Stimulated activated CD4-positive, alpha-beta T cell treated with anti-CD3 and anti-CD28 coated beads, Interleukin-12 subunit alpha, Interleukin-12 subunit beta, amount 100 ng/mL, for 48 hours (primary cell): ENCODE measurements at places on chromosomes 6 and 20.

DNA sequence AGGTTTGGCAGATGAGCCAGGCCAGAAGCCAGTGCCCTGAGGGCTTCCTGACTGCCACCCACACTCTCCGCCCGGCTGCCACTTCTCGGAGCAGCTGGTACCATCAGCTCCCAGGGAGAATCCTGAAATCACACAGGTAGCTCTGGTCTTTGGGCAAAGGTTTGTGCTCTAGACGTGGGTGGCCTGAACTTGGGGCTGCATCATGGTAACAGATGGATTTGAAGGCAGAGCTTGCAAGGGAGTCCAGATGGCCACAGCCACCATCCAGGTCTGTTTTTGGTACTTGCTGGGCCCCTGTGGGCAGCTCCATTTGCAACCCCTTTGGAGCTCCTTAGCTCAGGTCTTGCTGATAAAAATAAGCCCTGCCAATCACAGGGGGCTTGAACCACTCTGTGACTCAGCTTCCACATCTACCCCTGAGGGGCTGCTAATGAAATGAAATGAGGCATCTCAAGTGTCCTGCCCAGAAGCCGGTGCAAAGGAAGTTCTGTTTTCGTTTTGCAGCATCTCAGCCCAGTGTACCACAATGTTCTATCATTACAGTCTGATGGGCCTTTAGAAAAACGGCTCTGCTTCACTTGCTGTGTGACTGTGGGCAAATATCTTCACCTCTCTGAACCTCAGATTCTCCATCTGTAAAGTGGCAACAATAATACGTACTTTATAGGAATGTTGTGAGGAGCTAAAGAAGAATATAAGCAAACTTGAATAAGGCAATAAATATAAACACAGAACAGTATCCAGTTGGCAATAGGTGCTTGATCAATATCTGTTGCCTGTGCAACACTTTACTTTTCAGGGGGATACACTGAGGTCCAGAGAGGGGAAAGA is 25.1 kb upstream of the CDH22 start:
- no peak for DNase-seq

GRCh38 chr6:20158676-20159075 is 53.6 kb downstream of the MBOAT1 start:
- DNase-seq, result no peak

DNA sequence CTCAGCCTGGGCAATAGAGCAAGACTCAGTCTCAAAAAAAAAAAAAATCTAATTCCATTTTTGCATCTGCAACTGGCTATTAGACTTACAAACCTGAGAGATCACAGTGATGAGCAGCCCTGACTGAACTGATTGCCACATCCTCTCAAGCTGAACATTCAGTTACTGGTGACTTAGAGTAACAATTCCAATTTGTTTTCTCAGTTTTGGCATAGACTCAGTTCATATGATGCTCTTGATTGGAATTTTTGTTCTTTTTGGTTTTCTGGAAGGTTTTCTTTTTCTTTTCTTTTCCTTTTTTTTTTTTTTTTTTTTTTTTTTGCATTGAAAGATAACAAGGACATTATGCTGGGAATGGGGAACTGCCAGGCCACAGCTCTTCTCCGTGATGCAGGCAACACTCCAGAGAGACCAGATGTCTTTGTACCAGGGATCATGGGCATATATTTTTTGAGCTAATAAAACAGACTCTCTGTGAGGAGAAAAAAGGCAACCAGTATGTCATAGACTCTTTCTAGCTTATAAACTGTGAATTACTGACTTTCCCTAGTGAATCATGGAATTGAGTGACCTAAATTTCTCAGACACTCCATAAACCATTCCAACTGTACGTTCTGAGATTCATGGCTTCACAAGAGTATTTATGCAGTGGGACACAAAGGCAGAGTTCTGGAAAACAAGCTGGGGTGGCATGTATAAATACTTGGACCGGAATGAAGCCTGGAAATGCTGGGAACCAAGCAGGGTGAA is 86.0 kb upstream of the SLC2A12 start:
- DNase-seq, result no peak

GRCh38 chr20:36116807-36117441 is 37.6 kb upstream of the EPB41L1 start:
- no peak for DNase-seq

DNA sequence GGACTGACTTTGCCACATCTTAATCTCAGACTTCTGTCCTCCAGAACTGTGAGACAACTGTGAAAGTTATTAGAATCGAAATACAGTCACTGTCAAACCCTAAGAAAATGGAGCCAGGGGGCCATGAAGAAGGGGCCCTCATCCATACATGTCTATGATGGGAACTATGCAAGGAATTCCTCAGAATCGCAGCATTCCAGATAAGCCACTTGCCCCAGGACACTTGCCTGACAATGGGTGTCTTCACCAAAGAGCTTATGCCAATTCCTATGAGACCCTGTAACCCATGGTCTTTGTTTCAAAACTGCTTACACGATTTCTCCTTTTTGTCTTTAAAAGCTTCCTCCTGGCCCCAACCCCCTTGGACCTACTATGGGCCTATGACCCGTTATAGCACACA is 90.4 kb upstream of the FOXP4 start:
- DNase-seq, result no peak

GRCh38 chr6:126807876-126808275 is 310.6 kb upstream of the RSPO3 start:
- DNase-seq, result no peak

GRCh38 chr6:36493319-36493718 is 50.5 kb downstream of the KCTD20 start:
- DNase-seq, result no peak

- DNase-seq, result no peak
These were observed 603.4 kb downstream of the MMUT start for GRCh38 chr6:48859562-48860123.

- DNase-seq, result no peak
These were observed 766 bp downstream of the OLIG3 start for GRCh38 chr6:137493218-137494038.

DNA sequence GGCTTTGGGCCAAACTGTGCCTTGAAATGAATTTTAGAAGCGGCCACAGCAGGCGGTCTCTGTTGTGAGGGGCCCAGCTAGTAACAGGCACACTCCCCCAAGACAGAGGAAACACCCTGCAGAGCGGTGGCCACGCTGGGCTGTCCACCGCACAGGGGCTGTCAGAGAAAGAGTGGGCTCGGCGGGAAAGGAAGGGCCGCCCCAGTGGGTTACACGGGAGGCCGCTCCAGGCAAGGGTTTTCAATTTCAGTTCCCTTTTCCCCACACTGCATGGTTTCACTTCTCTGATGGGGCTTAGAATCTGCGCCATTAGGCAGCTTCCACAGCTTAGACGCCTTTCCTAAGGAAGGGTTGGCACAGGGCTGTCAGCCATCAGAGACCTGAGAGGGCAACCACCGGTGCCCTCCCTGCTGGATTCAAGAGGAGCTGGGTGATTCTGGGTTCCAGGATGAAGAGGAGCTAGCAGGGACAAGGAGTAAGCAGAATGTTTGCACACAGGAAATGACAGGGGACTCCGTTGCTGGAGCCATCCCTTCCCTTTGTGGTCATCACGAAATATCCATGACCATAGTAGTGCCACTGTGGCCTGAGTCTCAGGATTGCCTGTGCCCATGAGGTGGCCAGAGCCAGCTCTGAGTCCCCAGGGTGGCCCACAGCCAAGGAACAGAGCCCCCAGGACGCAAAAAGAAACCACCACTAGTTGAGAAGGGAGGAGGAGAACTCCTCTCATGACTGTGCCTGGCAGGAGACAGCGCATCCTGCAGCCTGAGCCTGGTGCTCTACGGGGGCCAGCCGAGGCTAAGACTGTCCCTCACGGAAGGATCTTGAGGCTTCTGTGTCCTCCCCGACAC is 282.7 kb downstream of the NRN1 start:
- DNase-seq, result no peak

GRCh38 chr6:158941246-158941645 is 58.8 kb downstream of the RSPH3 start:
- DNase-seq, result no peak

GRCh38 chr6:15800841-15801617 is 138.2 kb upstream of the DTNBP1 start:
- no peak for DNase-seq

GRCh38 chr20:59195316-59195993 is 31.8 kb downstream of the ZNF831 start:
- DNase-seq, result no peak

- DNase-seq, result no peak
These were observed 42.2 kb downstream of the SNX9 start for GRCh38 chr6:157865249-157865648.

GRCh38 chr6:25682324-25682723 is 30.3 kb downstream of the SCGN start:
- no peak for DNase-seq

DNA sequence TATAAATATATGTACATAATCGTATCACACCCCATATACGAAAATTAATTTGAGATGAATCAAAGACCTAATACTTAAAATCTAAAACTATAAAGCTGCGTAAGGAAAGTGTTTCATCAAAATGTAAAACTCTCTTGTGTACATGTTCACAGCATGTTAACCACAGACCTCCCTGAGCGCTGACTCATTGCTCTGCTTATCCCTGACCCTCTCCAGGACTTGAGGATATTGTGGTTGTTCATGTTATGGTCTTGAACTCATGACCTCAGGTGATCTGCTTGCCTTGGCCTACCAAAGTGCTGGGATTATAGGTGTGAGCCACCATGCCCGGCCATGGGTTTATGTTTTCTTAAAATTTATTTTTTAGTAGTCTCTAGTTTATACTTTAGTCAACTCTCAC is 14.2 kb downstream of the FAM83B start:
- no peak for DNase-seq

- DNase-seq, result peak; percentile 35
These were observed 171.4 kb downstream of the GMPR start for GRCh38 chr6:16409531-16410441.

DNA sequence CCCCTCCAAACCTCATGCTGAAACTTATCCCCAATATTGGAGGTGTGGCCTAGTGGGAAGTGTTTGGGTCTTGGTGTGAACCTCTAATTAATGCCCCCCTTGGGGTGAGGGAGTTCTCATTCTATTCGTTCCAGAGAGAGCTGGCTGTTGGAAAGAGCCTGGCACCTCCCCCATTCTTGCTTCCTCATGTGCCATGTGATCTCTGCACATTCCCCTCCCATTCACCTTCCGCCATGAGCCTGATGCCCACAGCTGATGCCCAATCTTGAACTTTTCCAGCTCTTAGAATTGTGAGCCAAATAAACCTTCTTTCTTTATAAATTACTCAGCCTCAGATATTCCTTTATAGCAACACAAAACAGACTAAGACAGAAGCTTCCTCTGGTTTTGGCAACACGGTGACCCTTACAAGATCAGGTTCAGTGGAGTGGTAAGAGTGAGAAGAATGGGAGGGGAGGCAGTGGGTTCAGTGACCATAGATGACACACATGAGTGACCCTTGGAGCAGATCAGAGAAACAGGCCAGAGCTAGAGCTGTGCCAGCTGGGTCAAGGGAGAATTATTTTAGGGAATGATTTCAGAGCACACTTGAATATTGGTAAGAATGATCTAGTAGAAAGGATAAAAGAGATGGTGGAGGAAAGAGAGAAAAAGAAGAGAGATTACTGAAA is 176.4 kb downstream of the LY86 start:
- no peak for DNase-seq

GRCh38 chr20:15643713-15644112 is 929.5 kb downstream of the KIF16B start:
- no peak for DNase-seq

DNA sequence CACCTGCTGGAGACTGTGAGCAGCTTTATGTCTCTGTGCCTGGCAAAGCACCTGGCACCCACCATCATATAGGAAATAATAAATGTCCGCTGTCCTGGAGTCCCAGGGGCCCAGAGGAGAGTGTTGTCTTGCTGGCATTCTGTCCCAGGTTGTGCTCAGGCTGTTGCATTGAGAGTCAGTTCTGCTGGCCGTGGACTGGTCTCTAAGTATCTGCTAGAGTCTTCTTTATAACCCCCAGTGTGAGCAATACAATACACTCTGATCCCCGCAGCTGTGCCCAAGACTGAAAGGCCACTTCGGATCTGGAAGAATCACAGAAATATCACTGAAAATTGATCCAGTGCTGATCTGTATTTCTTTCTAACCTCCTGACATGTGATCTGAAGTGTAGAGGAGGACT is 38.3 kb upstream of the HINT3 start:
- no peak for DNase-seq

DNA sequence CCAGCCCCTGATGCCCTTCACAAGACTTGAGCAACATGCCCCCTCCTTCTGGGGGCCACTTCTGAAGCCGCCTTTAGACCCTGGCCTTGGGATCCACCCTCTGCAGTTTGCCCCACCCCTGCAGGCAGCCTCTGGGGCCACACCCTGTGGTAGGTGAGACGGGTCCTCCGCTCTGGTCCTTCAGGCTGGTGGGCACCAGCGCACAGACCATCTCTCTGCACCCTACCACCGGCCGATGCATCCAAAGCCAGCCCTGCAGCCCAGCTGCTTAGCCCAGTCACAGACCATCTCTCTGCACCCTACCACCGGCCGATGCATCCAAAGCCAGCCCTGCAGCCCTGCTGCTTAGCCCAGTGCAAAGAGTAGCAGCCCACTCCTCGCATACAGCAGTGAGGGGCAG is 159.3 kb upstream of the ECI2 start:
- DNase-seq, result no peak

- DNase-seq, result no peak
These were observed 31.8 kb downstream of the CNKSR3 start for GRCh38 chr6:154478701-154479060.

GRCh38 chr6:136180704-136181511 is 69.2 kb downstream of the MTFR2 start:
- no peak for DNase-seq
